ENCODE measurements at places on chromosomes 6 and 20. TPM values are rescaled to one million over a fixed set of nuclear protein-coding genes. Genes with fewer than 3 reads are reported as not detected.
A peak's percentile ranks its signal among the peaks of the same experiment; 100 is the strongest.

Gene EYS
- total RNA-seq, result not detected

Gene PDE10A
- 0.37 TPM for total RNA-seq

Gene PGC
- not detected for total RNA-seq

Gene COQ3
- total RNA-seq, result 12.8 TPM

Gene FKBP1C
- total RNA-seq, result 0.71 TPM

- H3K27ac ChIP-seq, result peak within 1 kb of the TSS; percentile 92
- H3K4me3 ChIP-seq, result peak within 1 kb of the TSS; percentile 94
- H3K4me1 ChIP-seq, result peaks cover 56% of the 10 kb centered on the region
- DNase-seq, result peak; percentile 37
- peaks cover 14% of the 10 kb centered on the region for H3K36me3 ChIP-seq
These were observed at the start of gene ITPR3 for GRCh38 chr6:33620856-33621710. Gene ITPR3, plus strand, starts transcription at chr6:33621322. Its CDS starts 281 bp downstream, at chr6:33621603.

GRCh38 chr6:74632196-74632875, 573.5 kb downstream of the COL12A1 start:
- no peaks in the 10 kb centered on the region for H3K36me3 ChIP-seq
- no peak overlapping the region for H3K27ac ChIP-seq
- H3K27me3 ChIP-seq, result peaks cover 2% of the 10 kb centered on the region
- no peak overlapping the region for H3K4me3 ChIP-seq

DNA sequence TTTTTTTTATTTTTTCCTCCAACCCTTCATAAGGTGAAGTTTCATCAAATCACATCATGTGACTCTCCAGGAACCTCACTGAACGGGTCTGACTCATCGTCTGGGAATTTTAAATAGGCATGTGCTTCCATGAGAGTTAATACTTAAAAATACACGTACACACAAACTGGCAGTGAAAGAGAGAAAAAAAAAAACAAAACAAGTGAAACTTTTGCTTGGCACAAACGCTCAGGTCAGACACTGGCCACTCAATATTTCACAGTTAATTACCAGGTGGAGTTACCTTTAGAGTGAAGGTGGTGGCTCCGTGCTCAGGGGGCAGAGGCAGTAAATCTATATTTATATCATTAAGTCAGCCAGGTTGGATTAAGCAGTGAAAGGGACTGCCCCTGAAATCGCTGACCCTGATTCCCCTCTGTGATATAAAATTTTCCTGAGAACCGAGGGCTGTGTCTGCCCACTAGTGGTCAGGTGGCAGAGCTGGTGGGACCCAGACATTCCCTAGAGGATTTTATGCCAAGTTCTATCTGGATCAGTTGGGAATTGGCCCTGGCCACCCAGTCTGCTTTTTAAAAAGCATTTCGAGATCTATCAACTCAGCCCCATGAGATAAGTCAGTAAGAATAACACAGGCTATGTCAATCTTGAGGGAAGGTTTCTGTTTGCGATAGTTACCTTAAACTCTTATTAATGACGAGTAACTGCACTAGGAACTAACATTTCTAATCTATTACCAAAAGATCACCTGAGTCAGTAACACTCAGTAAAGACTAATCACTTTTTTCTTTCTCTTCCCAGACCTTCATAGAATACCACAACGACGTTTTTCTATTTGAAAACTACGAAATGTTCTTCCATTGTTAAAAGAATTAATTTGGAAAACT, 259.1 kb downstream of the HDGFL1 start:
- H3K27me3 ChIP-seq, result no peaks in the 10 kb centered on the region
- no peaks in the 10 kb centered on the region for H3K36me3 ChIP-seq
- H3K27ac ChIP-seq, result peak overlapping the region; percentile 72
- DNase-seq, result peak; percentile 86

- DNase-seq, result no peak
- H3K36me3 ChIP-seq, result peaks cover 5% of the 10 kb centered on the region
- H3K27ac ChIP-seq, result no peak overlapping the region
- H3K4me1 ChIP-seq, result peaks cover 10% of the 10 kb centered on the region
These were observed 221.0 kb downstream of the SYNDIG1 start for GRCh38 chr20:24690408-24690807.

DNA sequence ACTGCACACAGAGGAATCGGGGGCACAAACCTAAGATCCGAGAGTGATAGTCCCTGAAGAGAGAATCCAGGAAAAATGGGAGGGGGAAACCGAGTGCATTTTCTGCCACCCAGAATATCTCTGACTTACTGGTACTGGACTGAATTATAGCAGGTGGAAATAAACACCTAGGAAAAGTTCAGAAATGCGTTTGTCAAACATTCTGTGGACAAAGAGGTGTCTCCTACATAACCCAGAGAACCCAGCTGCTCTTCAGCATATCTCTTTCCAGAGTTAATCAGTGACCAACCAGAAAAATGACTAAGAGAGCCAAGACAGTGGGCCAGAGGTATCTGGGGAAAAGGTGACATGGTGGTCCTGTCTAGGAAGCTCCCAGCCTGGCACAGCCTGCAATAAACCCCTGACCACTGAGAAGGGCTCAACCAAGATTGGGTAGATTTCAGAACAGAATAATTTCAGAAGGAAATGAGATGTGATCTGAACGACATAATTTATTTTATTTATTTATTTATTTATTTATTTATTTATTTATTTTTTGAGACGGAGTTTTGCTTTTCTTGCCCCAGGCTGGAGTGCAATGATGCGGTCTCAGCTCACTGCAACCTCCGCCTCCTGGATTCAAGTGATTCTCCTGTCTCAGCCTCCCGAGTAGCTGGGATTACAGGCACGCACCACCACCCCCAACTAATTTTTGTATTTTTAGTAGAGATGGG, 6.0 kb upstream of the VNN1 start:
- H3K4me1 ChIP-seq, result no peaks in the 10 kb centered on the region
- no peak for DNase-seq

GRCh38 chr6:25959890-25960536, 2.6 kb upstream of the TRIM38 start:
- H3K4me1 ChIP-seq, result peaks cover 65% of the 10 kb centered on the region
- no peak overlapping the region for H3K4me3 ChIP-seq
- peak; percentile 25 for DNase-seq
- no peak overlapping the region for H3K27ac ChIP-seq
- H3K36me3 ChIP-seq, result peaks cover 12% of the 10 kb centered on the region
- H3K27me3 ChIP-seq, result peaks cover 3% of the 10 kb centered on the region

Measured in HFFc6 (cell line).